SHP77 treated with DMSO at 0.1 percent for 48 hours (cell line): ENCODE measurements at places on chromosomes 2 and 18.

- no peak for DNase-seq
These were observed 9.8 kb downstream of the ARHGAP25 start for GRCh38 chr2:68744366-68744912.

DNA sequence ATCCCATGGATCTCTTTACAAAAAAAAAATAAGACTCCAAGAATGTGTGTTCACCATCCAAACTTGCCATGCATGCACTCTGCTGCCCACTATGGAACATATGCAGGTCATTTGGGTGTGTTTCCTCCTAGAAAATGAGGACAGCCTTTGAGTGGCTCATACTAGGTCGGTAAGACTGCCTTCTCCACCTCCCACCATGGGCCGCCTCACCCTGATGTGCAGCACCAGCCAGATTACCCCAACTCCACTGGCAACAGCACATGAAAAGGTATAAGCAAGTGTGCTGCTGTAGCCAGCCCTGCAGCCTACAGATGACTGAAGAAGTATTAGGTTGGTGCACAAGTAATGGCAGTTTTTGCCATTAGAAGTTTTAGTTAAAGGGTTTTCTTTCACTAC, 214.2 kb downstream of the ATAD2B start:
- DNase-seq = no peak

GRCh38 chr2:235937936-235938335, 230.2 kb downstream of the GBX2 start:
- no peak for DNase-seq

DNA sequence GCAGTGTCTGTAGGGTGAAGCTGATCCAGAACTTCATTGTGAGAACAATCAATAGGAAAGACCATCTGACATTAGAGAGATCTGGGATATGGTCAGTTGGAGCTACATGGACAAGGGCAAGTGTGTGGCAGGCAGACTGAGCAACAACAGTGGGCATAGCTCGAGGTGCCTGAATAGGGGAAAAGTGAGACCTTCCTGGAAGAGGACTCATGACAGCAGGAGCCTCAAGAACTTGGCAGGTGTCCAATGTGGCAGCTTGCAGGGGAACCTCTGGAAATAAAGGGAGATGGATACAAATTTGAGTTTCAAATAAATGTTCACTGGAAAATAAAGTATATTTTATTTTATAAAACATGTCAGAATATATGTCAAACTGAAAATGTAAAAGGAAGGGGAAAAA, 117.9 kb downstream of the TANC1 start:
- DNase-seq = no peak

- no peak for DNase-seq
These were observed 497.0 kb downstream of the TDRD15 start for GRCh38 chr2:21620771-21621170.

GRCh38 chr18:2846636-2847316, at the start of gene EMILIN2:
Gene EMILIN2, plus strand, starts transcription at chr18:2847006. Its CDS starts 183 bp downstream, at chr18:2847189.
- DNase-seq = no peak

- no peak for DNase-seq
These were observed 264.7 kb downstream of the TCF4 start for GRCh38 chr18:55323051-55323994.

- no peak for DNase-seq
These were observed 164.8 kb upstream of the STK17B start for GRCh38 chr2:196336207-196336606.

DNA sequence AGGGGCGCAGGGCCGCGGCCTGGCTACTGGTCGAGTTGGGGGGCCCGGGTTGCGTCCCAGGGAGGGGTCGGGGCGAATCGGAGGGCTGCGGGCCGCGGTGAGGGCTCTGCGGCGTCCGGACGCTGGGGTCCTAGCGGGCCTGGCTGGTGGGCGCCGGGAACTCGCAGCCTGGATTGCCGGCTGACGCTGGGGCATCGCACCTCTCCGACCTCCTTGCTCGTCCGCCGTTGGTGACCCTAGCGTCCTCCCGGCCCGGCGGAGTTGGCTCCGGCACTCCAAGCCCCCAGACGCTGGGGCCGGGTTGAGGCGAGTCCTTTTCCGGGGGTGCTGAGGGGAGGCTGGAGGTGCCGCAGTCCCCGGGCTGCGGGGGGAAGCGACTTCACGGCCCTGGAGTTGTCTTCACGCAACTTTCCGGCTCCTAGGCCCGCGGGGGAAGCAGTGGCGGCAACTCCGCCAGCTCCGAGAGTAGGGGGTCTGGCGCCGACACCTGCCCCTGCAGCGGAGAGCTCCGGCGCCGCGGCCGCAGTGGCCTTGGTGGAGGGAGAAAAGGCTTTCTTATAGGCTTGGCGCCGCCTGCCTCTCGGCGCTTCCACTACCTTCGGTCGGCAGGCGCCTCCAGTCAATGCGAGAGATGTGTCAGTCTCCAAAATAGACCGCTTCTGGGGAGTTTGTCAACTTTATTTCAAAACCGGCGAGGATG, 70.3 kb downstream of the HAUS1 start:
- DNase-seq = no peak

DNA sequence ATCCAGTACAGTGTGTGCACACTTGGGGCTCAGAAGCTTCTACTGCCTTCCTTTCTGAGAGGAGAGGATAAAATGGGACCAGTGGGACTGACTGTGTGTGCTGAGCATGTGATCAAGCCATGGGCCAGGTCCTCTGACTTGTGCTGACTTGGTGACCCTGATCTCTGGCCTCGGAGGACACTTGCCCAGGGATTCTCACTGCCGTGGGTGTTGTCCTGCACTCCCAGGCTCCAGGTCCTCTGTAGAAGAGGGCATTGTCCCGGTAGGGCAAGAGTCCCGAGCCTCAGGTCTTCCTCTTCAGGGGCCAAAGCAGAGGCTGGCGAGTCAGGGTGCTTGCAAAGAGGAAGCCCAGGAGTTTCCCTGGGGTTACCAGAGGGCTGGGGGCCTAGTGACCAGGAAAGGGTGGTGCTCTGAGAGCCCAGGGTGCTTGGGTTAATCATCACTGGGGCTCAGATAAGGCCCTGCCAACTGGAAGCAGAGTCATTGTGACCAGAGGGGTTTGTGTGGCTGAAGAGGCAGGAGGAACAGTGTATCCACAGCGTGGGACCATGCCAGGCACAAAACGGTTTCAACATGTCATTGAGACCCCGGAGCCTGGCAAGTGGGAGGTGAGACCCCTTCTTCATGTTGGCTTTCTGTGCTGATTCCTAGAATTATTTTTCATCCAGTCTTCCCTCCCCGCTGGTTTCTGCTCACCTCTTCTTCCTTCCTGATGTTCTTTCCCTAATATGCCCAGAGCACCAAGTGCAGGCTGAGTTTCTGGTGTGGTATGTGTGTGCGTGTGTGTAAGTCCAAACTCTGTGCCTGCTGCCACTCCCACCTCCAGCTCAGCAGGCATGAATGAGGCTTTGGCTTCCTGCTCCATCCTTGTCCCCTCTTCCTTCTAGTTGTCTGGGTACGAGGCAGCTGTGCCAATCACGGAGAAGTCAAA, at the start of gene GCKR:
GCKR (plus strand) TSS at position 483 of the 931 bp plus-strand sequence; CDS start at position 549, 66 bp downstream.
- DNase-seq = no peak

DNA sequence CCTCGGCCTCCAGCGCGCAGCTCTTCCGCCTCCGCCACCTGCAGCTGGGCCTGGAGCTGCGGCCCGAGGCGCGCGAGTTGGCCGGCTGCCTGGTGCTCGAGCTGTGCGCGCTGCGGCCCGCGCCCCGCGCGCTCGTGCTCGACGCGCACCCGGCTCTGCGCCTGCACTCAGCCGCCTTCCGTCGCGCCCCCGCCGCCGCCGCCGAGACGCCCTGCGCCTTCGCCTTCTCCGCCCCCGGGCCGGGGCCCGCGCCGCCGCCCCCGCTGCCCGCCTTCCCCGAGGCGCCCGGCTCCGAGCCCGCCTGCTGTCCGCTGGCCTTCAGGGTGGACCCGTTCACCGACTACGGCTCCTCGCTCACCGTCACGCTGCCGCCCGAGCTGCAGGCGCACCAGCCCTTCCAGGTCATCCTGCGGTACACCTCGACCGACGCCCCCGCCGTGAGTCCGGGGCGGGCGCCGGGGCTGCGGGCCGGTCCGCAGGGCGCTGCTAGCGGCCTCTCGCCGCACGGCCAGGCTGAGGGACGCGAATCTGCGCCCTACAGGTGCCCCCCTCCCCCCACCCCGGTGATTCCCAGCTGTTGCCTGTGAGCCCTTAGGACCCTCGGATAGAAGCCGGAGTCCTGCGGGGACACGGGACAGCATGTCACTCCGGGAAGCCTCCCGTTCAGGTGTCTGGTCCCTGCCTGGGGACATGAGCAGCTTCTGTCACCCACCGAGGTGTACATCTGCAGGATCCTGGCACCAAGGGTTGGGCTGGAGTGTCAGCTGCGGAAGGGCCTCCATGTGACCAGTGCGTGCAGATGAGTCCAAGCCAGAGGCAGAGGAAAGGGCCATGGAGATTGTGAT, 616 bp downstream of the RNPEPL1 start:
- no peak for DNase-seq

- DNase-seq = no peak
These were observed 1263.4 kb downstream of the DSC3 start for GRCh38 chr18:29779096-29779495.
